ENCODE measurements at places on chromosomes 1 and 21.

DNA sequence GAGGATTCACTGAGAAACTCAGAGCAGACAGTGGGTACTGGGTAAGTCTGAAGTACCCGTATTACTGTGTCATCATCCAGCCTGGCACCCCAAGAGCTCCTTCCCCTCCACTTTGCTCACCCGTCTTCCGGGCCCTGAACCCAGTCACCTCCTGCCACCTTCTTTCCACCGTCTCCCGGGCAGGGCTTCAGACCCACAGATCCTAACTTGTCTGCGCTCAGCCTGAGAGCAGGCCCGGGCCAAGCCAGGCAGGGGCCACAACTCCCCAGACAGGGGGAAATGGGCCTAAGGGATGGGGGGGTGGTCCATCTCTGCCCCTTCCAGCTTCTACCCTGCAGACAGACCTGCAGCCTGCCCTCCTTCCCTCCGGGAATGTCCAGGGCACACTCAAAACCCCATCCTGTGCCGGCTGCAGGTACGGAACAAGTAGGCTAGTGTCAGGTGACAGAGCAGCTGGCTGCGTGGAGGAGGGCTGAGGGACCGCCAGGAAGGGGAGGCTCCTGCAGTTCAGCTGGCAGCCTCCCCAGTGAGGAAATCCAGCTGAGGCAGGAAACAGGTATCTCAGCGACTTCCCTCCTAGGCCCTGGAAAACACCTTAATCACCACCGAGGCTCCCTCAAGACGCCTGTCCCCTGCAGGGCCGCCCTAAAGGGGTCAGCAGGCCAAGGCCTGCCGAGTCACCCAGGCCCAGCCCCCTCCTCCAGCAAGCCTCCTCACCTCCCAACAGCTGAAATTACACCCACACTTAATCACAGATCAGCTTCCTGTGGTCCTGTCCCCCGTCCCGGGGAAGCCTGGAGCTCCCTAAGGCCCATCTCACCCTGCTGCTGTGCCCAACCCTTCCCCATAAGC lies 3.5 kb downstream of the HSPG2 start:
- DNase-seq: no peak

- no peak for DNase-seq
Observed at GRCh38 chr1:32020339-32020738, 6.7 kb downstream of the KHDRBS1 start.

GRCh38 chr1:74113333-74113732 lies 84.6 kb downstream of the LRRIQ3 start:
- DNase-seq: no peak

DNA sequence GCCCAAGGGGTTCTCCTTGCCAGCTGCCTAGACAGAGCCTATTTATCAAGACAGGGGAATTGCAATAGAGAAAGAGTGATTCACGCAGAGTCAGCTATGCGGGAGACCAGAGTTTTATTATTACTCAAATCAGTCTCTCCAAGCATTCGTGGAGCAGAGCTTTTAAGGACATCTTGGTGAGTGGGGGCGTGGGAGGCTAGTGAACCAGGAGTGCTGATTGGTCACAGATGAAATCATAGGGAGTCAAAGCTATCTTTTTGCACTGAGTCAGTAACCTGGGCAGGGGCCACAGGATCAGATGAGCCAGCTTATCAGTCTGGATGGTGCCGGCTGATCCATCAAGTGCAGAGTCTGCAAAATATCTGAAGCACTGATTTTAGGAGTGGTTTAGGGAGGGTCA lies 64.8 kb upstream of the MRPS6 start:
- DNase-seq: no peak

GRCh38 chr1:147892731-147893214 lies 9.8 kb upstream of the GJA8 start:
- peak; percentile 71 for DNase-seq

- no peak for DNase-seq
Observed at GRCh38 chr1:172378109-172378760, 42.2 kb upstream of the C1orf105 start.

- DNase-seq: no peak
Observed at GRCh38 chr1:162383091-162383490, 1.6 kb downstream of the C1orf226 start.

DNA sequence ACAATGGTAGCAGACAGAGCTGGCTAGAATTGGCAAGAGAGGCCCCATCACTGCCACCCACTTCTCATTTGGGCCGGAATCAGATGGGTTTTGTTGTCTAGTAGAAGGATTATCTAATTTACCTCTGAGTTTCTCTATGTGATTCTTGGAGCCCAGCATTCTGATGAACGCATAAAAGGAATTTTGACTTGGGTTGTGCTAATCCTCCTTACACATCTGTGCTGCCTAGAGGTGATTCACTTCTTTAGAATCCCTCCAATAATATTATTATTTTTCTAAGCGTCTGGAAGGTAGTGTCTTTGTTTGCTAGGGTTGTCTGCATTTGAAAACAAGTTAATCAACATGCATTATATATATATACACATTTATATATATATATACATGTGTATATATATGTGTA lies 118.1 kb downstream of the RUNX1 start:
- no peak for DNase-seq

GRCh38 chr1:171128463-171128862 lies 37.8 kb downstream of the FMO3 start:
- DNase-seq: no peak

DNA sequence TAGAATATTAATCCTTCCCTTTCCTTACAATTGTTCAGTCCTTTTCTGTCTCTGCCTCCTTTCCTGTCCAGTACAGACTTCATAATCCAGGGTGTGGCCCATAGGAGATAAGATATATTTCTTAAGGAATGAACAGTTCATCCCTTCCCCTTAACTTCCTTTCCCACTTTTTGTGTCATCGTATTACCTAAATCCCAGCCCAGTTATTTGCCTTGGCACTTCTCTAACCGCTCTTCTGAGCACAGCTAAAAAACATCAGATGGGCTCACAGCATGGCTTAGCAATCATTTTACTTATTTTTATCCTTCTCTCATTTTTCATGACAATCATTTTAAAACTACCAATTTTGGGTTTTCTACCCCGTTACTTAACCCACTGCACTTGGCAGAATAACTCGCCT lies 39.6 kb downstream of the F3 start:
- DNase-seq: no peak

DNA sequence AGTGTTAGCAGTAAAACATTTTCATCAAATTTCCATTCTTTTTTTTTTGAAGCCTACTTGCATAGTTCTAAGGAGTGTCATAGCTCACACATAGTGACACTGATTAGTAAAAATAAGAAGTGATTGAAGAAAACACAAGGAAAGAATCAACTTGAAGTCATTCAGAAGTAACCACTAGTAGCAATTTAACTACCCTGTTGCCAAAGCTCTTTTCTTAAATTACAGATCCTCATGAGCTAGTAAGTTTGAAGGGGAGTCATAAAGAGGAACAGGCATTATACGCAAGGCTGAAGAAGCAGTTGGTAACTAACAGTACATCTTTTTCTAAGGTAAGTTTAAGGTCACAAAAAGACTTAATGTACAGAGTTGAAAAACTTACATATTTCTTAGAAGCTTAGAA lies 332.2 kb downstream of the CHRM3 start:
- DNase-seq: no peak

DNA sequence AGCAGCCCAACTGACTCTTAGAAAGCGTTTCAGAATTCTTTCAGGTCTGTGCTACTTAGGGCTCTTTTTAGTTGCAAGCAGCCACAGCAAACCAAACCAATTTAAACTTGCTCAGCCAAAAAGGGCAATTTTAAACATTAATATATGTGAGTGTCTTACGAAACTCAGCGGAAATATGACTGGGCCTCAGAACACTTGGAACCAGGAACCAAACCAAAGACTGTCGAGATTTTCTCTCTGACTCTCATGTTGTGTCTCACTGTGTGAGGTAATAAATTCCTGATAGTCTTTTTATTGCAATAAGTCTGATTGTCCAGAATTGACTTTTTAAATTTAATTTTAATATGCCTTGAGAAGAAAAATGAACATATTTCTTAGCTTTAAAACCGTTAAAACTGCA lies 122.3 kb downstream of the SYF2 start:
- DNase-seq: no peak

- DNase-seq: no peak
Observed at GRCh38 chr1:2270260-2271100, 42.4 kb downstream of the SKI start.

DNA sequence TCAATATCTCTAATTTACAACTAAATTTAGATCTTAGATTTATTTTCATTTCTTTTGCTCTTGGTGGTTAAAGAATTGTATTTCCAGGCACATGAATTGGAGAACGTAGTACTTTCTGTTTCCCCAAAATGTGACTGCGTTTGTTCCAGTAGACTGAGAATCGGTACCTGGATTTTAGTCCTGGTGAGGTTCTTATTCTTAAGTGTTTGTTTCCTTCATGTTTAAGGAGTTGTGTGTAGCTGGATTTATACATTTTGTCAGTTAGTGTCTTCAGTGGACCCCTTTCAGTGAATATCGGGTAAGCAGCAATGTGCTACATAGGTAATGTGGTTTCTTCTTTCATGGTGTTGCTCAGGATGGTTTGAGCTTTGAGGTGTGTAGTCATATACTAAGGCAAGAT lies 6.8 kb downstream of the MIER1 start:
- DNase-seq: no peak

- no peak for DNase-seq
Observed at GRCh38 chr1:19957779-19958178, 21.6 kb downstream of the PLA2G2A start.

- no peak for DNase-seq
Observed at GRCh38 chr1:62077821-62078220, 116.8 kb upstream of the L1TD1 start.
